ENCODE measurements at places on chromosomes 13 and 19.

DNA sequence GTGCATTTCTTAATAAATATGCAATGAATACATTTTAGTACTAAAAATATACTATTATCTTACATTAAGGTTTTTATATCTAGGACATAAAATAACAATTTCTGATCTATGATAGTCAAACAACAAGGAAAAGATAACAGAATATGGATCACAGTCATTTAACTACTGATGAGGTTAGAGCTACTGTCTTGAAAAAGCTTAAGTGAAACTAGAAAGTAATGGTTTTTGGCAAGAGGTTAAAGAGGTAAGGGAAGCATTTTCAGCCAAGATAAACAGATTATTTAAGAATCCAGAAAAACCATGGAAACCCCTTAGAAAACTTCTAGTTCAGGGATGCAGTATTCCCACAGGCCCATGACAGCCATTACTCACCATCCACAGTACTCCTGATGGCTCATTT is 787.4 kb downstream of the DACH1 start:
- DNase-seq, result no peak

GRCh38 chr19:16901491-16902175 is 12.8 kb downstream of the F2RL3 start:
- DNase-seq, result no peak

- no peak for DNase-seq
Observed at GRCh38 chr13:20397896-20398295, 127.8 kb downstream of the CRYL1 start.

GRCh38 chr13:20395061-20395916 is 130.4 kb downstream of the CRYL1 start:
- no peak for DNase-seq

GRCh38 chr13:98622931-98623331 is 46.0 kb upstream of the STK24 start:
- DNase-seq, result no peak

GRCh38 chr13:37934339-37935191 is 65.0 kb upstream of the TRPC4 start:
- DNase-seq, result no peak

- DNase-seq, result no peak
Observed at GRCh38 chr13:19561585-19561984, 253 bp upstream of the TPTE2 start.

DNA sequence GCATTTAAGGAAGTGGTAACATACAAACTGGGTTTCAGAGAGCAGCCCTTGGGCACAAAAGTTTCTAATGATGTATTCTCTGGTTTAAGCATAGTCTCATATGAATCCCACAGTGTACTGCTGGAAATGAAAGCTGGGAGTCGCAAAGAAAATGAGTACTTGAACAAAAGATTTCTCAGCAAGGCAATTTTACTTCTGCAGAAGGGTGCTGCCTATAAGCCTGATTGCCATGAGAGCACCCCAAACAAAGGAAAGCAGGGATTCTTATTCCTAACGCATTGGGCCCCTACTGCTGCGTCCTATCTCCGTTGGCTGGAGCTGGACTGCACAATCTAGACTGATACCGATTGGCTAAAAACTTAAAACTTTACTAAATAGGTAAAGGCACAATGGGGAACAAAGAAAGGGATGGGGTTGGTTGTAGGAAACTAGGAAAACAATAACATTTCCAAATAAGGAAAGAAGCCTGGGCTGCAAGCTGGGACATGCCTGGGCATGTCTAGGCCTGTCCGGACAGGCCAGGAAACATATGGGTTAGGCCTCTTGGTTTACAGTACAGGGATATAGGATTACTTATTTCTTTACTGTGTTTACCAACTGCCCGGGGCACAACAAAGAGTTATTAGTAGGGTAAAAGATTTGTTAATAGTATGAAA is 27.4 kb upstream of the VN1R4 start:
- DNase-seq, result no peak

GRCh38 chr19:4473763-4474513 is 1.8 kb downstream of the HDGFL2 start:
- no peak for DNase-seq

Data from activated CD4-positive, alpha-beta memory T cell treated with anti-CD3 and anti-CD28 coated beads, Interleukin-2, amount 10 ng/mL, durations not matched to agents 7 days and 5 days (primary cell).